ENCODE measurements at places on chromosomes 2 and 18.
A peak's percentile ranks its signal among the peaks of the same experiment; 100 is the strongest.

GRCh38 chr2:174835797-174836255 lies 71.6 kb upstream of the CHRNA1 start:
- peak; percentile 34 for DNase-seq

DNA sequence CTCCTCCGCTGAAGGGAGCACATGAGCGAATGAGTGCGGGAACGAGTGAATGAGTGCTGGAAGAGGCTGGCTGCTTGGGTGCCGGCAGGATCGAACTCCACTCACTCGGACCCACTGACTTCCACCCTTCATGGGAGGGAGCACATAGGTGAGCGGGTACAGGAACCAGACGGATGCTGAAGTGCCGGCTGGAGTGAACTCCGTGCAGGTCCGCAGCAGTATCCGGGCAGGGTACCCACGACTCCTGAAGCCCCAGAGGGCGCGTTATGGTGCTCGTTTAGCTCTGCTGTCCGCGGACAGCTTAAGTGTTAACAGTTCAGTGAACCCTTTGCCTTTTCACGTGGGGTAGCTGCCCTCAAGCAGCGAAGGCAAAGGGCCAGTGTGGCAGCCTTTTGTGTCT lies 23.2 kb downstream of the RPRM start:
- DNase-seq = no peak

DNA sequence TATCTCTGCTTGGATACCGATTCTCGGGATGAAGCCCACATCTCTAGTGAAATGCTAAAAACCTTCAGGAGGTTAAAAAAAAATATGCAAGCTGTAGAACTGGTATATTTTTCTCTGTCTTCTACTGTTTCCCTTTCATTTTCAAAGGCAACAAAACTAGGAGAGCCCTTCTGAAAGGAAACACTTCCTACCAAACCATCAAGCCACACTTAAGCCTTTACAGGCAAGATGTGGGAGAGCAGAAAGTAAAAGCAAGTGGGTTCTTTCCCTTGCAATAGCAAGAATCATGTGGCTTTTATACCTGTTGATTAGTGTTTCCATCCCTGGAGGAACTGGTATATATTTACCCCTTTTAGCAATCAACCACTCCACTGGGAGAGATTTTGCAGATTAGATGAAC lies 147.9 kb upstream of the ACAA2 start:
- no peak for DNase-seq

- DNase-seq = no peak
Observed at GRCh38 chr18:5582076-5582475, 38.3 kb upstream of the EPB41L3 start.

GRCh38 chr2:1510176-1510575 lies 96.9 kb downstream of the TPO start:
- no peak for DNase-seq

DNA sequence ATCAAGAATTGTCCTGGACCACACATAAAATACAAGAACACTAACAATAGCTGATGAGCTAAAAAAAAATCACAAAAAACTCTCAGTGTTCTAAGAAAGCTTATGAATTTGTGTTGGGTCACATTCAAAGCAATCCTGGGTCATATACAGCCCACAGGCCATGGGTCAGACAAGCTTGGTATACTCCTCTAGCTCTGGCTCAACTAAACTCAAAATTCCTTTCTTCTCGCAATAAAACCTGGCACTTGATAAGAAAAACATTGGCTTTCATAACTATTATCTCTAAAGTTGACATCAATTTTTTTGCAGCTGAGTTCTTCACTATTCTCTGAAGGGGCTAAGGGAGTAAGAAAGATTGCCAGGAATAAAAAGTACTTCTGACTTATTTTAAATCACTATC lies 38.3 kb downstream of the FBXO48 start:
- DNase-seq = no peak

DNA sequence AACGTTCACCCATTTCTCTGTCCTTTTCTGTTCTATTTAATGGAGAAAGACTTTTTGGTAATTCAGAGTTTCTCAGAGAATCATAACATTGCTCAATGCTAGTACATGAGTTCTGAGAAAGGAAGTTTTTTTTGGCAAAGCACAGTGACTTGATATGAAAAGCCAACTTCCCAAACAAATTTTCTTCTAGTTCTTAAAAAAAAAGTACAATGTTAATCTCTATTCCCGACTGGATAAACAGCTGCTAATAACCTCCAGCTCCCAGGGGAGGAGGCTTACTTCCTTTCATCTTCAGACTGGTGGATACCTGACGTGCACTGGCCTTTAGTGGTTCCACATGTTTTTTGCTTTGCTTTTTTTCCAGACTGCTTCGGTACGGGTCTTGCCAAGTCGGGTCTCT lies 284.6 kb upstream of the CCDC68 start:
- DNase-seq = no peak

- DNase-seq = no peak
Observed at GRCh38 chr2:199933466-199933865, 21.8 kb downstream of the TYW5 start.

- no peak for DNase-seq
Observed at GRCh38 chr2:165357758-165358157, 111.7 kb upstream of the CSRNP3 start.

DNA sequence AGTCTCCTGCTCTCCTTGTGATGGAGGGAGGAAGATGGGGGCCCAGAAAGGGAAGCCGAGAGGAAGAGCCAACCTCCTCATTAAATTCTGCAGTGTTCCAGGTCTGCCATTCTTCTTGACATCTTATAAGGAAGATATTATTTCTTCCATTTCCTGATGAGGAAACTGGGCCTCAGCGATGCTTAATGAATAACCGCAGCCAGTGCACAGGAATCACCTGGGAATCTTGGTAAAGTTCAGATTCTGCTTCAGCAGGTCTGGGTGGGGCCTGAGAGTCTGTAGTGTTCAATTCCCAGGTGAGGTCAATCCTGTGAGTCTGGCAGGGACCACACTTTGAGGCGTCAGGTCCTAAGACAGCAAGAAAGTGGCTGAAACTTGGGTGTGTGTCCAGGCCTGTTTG lies 17.3 kb downstream of the PCARE start:
- DNase-seq = no peak

- no peak for DNase-seq
Observed at GRCh38 chr2:177165061-177165583, 47.5 kb upstream of the HNRNPA3 start.

DNA sequence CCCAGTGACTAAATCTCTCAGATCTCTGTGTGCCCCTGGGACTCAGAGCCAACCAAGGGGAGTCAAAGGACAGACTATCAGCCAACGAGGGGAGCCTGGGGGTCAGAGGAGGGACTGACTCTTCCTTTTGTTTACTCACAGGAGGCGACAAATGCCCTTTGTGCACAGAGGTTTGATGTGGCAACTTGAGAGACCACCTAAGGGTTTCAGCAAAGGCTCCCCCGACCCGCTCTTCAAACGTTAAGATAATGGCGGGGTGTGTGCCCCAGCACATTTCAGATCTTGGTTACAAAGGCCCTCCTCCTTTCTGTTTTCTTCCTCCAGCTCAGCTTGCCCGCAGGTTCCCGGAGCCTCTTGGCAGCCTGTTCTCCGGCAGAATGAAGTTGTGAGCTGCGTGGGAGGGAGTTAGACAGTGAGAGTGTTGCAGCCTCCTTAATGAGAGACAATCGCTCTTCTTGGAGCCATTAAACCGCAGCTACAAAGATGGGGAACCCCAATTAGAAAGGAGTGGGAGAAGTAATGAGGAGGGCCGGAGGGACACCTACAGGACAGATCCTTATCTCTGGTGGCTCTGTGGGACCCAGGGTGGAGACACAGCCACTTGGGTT lies 76.2 kb downstream of the KIAA2012 start:
- no peak for DNase-seq

DNA sequence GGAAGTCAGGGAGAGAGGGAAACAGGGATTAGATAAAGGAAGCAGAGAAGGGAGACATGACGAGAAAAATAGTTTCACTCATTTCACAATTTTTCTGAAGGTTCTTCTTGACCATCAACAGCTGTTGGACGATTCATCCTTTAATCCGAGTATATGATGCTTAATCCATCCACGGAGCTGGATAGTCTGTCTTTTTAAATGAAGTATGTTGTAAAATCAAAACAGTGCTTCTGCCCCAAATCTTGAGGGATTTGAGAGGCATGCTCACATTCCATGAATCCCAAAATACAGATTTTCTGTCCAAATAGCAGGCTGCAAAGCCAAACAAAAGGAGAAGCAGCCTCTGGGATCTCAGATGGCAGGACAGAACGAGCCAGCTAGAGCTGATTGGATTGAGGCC lies 47.5 kb downstream of the EPAS1 start:
- no peak for DNase-seq

- DNase-seq = no peak
Observed at GRCh38 chr18:68186039-68186438, 528.9 kb downstream of the TMX3 start.

DNA sequence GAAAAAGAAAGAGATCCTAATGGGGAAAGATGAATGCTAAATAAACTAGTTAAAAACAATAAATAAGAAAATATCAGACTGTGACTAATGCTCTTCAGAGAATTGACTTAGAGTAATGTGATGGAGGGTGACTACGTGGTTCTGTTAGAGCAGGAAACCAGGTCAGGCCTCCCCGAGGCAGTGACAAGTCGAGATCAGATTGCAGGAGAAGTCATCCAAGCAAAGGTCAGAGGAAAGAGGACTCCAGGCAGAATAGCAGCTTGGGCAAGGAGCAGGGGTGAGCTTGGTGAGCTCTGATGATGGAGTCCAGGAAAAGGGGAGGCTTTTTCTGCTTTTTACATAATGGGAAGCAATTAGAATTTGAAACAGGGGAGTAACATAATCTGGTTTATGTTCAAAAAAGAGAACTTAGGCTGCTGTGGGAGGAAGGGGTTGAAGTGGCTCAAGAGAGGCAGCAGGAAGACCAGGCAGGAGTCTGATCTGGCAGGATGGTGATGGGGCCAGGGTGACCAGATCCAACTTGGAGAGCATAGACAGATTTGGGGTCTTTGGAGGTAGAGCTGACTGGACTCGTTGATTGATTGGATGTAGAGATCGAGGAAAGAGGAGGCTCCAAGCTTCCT lies 27.3 kb upstream of the ITGB6 start:
- DNase-seq = no peak

GRCh38 chr2:102277202-102277700 lies 34.1 kb upstream of the IL1RL1 start:
- DNase-seq = no peak

DNA sequence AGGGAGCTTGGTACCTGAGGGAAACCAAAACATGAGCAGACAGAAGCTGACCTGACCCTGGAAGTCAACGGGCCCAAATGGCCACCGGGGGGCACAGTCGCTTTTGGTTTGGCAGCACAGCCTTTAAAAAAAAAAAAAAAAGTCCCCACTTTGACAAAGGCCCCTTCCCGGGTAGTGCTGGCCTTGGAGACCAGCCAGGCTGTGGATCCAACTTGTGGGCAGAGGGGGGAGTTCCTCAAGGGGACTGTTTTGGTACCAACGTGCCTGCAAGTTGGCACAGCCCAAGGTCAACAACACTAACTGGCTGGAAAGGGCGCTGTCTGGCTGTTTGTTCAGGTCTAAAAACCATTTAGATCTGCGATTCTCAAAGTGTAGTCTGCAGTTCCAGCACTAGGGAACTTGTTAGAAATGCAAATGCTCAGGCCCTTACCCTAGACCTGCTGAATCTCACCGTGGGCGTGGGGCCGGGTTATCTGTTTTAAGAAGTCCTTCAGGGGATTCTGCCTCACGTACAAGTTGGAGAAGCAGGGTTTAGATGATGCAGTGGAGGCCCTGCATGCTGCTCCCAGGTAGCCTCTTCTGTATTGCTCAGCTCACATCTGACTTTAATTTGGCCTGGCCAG lies 83.0 kb downstream of the LPIN1 start:
- DNase-seq = peak; percentile 27

DNA sequence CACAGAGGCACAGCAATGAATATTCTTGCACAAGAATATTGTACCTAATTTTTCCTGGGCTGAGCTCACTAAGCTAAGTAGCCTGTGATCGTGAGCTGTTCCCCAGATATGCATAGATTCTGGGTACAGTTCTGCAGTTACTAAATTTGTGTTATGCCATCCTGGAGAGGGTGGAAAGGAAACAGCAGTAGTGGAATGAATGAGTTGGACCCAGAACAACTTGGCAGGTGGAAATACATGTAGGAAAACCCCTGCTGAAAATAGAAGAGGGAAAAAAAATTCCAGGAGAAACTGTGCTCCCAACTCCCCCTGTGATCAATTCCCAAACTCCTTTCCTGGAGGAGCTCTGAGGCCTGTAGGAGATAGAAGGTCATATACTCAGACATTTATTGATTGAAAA lies 181.5 kb upstream of the MGAT5 start:
- no peak for DNase-seq

GRCh38 chr2:62883629-62884028 lies 167.0 kb upstream of the OTX1 start:
- no peak for DNase-seq

- DNase-seq = no peak
Observed at GRCh38 chr2:736939-737338, 59.7 kb upstream of the TMEM18 start.

DNA sequence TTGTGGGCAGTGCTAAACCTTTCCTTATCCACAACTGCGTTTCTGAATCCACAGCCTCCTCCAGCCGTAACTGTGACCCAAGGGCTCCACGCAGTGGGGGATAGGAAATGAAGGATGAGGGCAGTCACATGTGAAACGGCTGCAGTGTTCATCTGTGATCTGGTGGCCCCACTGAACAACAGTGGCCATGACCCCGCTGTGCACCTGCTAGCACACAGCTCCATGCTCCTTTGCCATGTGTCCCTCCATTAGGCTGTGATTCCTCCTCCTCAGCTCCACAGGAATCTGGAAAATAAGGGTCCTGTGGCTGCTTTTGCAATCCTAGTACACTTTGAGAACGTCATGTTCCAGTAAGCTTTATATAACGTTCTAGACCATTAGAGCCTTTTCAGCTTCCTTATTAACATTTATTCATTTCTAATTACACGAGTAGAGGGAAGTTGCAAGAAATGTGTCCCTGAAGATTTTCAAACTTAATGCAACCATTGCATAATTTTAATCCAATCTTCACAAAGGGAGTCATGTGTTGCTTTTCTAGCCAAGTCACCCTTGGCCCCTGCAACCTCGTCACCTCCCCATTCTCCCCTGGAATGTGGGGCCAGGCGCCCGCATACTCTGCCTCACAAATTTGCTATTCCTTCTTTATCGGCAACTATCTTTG lies 7.1 kb upstream of the NAPG start:
- no peak for DNase-seq

- no peak for DNase-seq
Observed at GRCh38 chr2:145221032-145221431, 701.1 kb upstream of the ZEB2 start.

DNA sequence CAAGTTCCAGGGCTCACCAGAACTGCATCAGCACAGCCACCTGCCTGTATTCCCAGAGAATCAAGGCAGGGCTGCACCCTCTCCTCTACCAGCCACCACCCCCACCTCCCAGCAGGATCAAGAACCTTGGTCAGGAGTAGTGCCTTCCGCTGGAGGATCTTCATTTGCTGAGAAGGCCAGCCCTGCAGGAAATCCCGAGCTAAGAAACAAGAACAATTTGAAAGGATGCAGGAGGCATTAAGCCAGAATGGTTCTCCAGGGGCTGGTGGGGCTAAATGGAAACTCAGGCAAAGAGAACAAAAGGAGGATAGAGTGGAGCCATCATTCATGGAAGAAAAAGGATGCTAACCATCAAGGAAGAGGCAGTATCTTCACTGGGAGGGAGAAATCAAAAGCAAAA lies 147.3 kb upstream of the SLC14A2 start:
- no peak for DNase-seq

Measured in stimulated activated CD4-positive, alpha-beta T cell treated with anti-CD3 and anti-CD28 coated beads, Interleukin-15, amount 100 ng/mL, for 48 hours (primary cell).